ENCODE measurements at places on chromosomes 3 and 15. TPM values are rescaled to one million over a fixed set of nuclear protein-coding genes. Genes with fewer than 3 reads are reported as not detected.

SERPINI2 gene
- not detected for total RNA-seq

ROPN1 gene
- total RNA-seq, result not detected

GRCh38 chr15:80426316-80426715 lies 22.1 kb downstream of the ARNT2 start:
- no peak for DNase-seq
- H3K27me3 ChIP-seq, result peaks cover 9% of the 10 kb centered on the region
- no peak overlapping the region for H3K4me3 ChIP-seq
- no peaks in the 10 kb centered on the region for H3K36me3 ChIP-seq
- H3K4me1 ChIP-seq, result no peaks in the 10 kb centered on the region

- H3K27me3 ChIP-seq, result no peaks in the 10 kb centered on the region
- no peak overlapping the region for H3K27ac ChIP-seq
- no peak for DNase-seq
- H3K4me3 ChIP-seq, result no peak overlapping the region
- H3K36me3 ChIP-seq, result peaks cover 3% of the 10 kb centered on the region
Measured at GRCh38 chr3:27594096-27594690, 110.0 kb upstream of the SLC4A7 start.

GRCh38 chr3:2568929-2569328 lies 470.3 kb downstream of the CNTN4 start:
- no peak overlapping the region for H3K27ac ChIP-seq
- no peaks in the 10 kb centered on the region for H3K4me1 ChIP-seq
- DNase-seq, result no peak
- no peak overlapping the region for H3K4me3 ChIP-seq
- H3K27me3 ChIP-seq, result no peaks in the 10 kb centered on the region

GRCh38 chr3:195194559-195195206 lies 76.3 kb downstream of the XXYLT1 start:
- no peak overlapping the region for H3K4me3 ChIP-seq
- H3K27ac ChIP-seq, result no peak overlapping the region
- no peak for DNase-seq
- peaks cover 6% of the 10 kb centered on the region for H3K4me1 ChIP-seq

- H3K36me3 ChIP-seq, result no peaks in the 10 kb centered on the region
- DNase-seq, result no peak
- no peak overlapping the region for H3K27ac ChIP-seq
- H3K4me1 ChIP-seq, result no peaks in the 10 kb centered on the region
- H3K4me3 ChIP-seq, result no peak overlapping the region
- peaks cover 3% of the 10 kb centered on the region for H3K27me3 ChIP-seq
Measured at GRCh38 chr15:77642793-77643430, 10.2 kb upstream of the LINGO1 start.

Measured in activated CD4-positive, alpha-beta T cell treated with anti-CD3 and anti-CD28 coated beads, Interleukin-2, amount 10 ng/mL, durations not matched to agents 7 days and 5 days (primary cell).